Naive B cell (primary cell): ENCODE measurements at places on chromosomes 1 and 21. TPM values are rescaled to one million over a fixed set of nuclear protein-coding genes. Genes with fewer than 3 reads are reported as not detected.

DNA sequence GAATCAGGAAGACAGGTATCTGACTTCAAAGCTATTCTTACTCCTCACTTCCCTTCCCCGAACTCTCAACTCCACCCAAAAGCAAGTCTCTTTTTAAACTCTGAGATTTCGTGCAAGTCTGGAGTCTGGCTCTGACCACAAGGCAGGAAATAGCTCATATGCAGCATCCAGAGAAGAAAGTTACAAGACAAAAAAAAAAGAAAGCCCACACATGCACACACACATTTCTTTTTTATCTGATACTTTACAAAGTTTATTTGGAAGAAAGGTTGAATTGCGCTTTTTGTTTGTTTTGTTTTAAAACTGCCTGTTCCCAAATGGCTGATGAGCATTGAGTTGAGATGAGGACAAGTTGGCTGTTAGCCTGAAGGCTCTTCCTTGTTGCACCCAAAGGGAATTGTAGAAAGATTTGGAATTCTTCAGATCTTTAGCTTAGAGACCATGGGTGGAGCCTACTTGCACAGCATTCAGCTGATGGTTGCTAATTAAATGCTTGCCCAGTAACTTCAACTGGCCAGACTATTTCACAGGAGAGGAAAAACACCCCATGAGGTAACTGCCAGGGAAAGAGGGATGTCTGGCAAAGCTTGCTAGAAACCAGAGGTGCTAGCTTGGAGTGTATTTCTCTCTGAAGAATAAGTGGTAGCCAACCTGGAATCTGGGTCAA, 490.3 kb downstream of the TTLL7 start:
- H3K4me1 ChIP-seq = no peaks in the 10 kb centered on the region
- peak overlapping the region; percentile 74 for H3K4me3 ChIP-seq
- no peak overlapping the region for H3K27ac ChIP-seq
- no peaks in the 10 kb centered on the region for H3K36me3 ChIP-seq

DNA sequence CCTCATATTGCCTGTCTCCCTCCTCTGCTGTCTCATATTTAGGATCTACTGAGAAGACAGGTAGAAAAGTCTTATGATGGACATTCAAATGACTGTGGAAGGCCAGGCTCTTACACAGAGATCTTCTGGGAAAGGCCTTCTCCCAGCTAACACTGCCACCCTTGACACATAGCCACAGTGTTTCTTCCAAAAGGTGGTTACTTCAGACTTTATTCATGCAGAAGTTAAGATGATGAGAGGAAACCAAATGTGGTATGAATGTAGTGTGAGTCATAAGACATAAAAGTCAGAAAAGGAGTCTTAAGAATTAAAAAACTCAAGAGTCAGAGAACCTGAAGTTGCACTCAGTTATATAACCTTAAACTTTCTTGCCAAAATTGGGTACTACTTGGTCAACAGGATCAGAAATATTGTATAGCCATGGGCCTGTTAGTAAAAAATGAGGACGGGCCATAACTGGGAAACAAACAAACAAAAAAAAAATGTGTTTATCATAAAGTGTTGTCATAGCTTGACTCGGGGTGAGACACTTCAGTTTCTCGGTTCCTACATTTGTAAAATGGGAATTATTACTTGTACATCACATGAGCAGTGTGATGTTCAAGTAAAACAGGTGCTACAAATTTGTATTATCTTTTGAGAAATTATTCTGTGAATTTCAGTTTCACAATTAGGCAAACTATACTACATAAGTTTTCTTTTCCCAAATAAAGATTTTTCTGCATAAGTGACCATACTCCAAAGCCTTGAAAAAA, 1.2 kb upstream of the DENND1B start:
- H3K4me1 ChIP-seq = peaks cover 47% of the 10 kb centered on the region
- H3K27ac ChIP-seq = peak overlapping the region; percentile 82
- no peak for DNase-seq
- H3K27me3 ChIP-seq = no peaks in the 10 kb centered on the region
- H3K36me3 ChIP-seq = no peaks in the 10 kb centered on the region

- no peaks in the 10 kb centered on the region for H3K4me1 ChIP-seq
- H3K27ac ChIP-seq = no peak overlapping the region
- no peak overlapping the region for H3K4me3 ChIP-seq
- no peaks in the 10 kb centered on the region for H3K36me3 ChIP-seq
Observed at GRCh38 chr1:17599291-17599953, 59.9 kb downstream of the ARHGEF10L start.

DNA sequence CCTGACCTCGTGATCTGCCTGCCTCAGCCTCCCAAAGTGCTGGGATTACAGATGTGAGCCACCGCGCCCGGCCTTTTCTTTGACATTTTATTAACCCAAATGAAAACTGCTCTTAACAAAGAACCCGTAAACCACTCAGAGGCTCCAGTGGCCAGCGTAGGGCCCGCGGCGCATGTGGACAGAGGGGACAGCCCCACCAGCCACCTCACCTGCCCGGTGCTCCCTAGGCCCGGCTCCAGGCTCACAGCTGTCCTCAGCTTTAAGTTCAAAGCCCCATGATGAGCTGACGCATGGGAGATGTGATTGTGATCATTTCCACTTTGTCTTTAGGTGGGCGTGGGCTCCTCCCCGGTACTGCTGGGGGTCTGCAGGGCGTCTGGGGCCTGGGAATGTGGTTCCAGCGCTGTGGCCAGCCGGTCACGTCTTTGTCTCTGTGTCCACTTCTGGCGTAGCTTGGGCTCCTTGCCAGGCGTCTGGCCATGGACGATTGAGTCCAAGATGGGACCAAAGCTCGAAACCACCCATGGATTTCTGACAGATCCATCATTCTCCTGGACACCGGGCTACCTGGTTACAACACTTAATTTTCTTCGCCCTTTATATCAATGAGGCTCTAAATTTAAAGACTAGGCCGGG, 6.9 kb downstream of the PRKCZ start:
- no peak overlapping the region for H3K4me3 ChIP-seq
- peaks cover 10% of the 10 kb centered on the region for H3K4me1 ChIP-seq
- H3K36me3 ChIP-seq = no peaks in the 10 kb centered on the region
- DNase-seq = no peak

GRCh38 chr1:171910786-171911185, 69.5 kb downstream of the DNM3 start:
- no peak for DNase-seq
- H3K4me1 ChIP-seq = no peaks in the 10 kb centered on the region
- no peak overlapping the region for H3K27ac ChIP-seq
- H3K36me3 ChIP-seq = no peaks in the 10 kb centered on the region

DNA sequence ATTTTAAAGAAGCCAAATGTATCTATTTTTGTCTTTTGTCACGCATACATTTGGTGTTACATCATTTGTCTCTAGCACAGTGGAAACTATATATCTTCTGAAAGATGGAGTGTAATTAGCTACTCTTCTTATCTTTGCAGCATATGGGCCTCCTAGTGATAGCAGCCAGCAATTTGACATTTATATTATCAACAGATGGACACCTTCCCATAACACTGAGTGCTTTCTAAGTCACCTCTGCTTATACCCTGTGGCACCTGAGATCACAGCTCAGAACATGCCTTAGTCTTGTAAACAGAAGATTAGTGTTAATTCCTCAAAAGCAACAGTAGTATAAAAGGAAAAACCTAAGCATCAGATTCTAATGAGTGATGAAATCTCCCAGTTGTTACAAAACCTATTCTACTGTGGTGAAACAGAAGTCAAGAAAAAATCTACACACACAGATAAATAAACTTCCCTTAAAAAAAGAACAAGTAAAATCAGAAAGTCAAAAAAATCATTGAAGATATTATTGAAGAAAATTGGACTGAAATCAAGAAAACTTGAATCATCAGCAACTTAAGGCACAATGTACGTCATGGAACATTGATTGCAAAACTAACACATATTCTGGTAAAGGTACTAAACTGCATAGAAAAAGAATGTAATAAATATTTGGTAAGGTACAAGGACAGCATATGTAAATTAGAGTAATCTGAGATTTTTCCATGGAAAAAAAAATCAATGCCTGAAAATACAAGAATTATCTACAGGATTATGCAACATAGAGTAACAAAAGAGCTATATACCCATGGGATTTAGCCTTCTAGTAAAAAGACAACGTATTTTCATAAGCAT, 61.7 kb downstream of the KCNT2 start:
- H3K36me3 ChIP-seq = no peaks in the 10 kb centered on the region
- no peak for DNase-seq
- H3K27ac ChIP-seq = no peak overlapping the region
- no peaks in the 10 kb centered on the region for H3K27me3 ChIP-seq

DNA sequence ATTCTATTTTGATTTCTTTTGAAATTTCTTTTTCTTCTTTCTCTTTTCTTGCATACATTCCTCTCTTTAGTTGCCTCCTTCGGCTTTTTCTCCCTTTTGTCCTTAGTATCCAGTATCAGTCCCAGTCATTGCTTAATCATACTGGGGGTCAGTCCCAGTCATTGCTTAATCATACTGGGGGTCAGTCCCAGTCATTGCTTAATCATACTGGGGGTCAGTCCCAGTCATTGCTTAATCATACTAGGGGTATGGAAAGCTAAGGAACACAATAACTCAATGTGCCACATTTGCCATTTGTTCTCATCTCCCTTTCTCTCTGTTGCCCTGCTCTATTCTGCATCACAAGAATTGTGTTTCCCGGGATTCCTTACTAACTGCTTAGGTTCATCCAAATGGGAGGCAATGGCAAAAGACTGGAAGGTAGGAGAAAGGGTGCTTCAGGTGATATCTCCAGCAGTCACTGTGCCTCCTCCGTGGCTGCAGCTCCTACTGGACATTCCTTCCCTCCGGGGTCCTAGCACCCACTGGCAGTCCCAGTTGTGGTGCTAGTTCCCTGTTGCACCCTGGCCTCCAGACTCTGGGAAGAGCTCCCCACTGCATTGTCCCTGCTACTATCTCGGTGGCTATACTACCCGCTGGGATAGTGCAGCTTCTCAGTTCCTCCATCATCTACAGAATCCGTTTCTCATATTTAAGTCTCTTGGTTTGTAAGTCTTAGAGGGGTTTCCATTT, 32.6 kb upstream of the LAMC1 start:
- no peaks in the 10 kb centered on the region for H3K36me3 ChIP-seq
- H3K4me3 ChIP-seq = no peak overlapping the region
- H3K27me3 ChIP-seq = peaks cover 11% of the 10 kb centered on the region

- H3K36me3 ChIP-seq = no peaks in the 10 kb centered on the region
- no peak overlapping the region for H3K4me3 ChIP-seq
- H3K27me3 ChIP-seq = peaks cover 41% of the 10 kb centered on the region
- no peaks in the 10 kb centered on the region for H3K4me1 ChIP-seq
Observed at GRCh38 chr1:152906023-152906565, 2.3 kb upstream of the IVL start.

DNA sequence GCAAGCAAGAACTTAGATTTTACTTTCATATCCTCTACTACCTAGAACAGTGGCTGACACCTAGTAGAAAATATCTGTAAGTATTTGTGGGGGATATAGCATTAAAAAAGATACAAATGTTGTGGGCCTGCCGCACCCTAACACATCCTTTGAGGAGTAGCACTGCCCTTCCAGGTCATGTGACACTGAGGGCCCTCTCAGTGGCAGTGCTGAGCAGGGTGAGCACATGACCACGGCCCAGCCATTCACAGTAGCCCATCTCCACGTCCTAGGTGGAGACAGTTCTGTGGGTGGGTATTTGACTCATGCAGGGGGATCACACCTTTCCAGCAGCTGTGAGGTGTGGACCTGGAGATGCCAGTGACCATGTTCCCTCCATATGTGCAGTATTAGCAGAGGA, 108.9 kb downstream of the OMA1 start:
- H3K4me3 ChIP-seq = no peak overlapping the region
- H3K27ac ChIP-seq = no peak overlapping the region
- H3K27me3 ChIP-seq = no peaks in the 10 kb centered on the region
- no peaks in the 10 kb centered on the region for H3K36me3 ChIP-seq
- no peak for DNase-seq
- no peaks in the 10 kb centered on the region for H3K4me1 ChIP-seq

GRCh38 chr1:218415726-218416125, 70.6 kb downstream of the TGFB2 start:
- no peak overlapping the region for H3K27ac ChIP-seq
- H3K27me3 ChIP-seq = no peaks in the 10 kb centered on the region
- H3K4me3 ChIP-seq = no peak overlapping the region
- no peak for DNase-seq

DNA sequence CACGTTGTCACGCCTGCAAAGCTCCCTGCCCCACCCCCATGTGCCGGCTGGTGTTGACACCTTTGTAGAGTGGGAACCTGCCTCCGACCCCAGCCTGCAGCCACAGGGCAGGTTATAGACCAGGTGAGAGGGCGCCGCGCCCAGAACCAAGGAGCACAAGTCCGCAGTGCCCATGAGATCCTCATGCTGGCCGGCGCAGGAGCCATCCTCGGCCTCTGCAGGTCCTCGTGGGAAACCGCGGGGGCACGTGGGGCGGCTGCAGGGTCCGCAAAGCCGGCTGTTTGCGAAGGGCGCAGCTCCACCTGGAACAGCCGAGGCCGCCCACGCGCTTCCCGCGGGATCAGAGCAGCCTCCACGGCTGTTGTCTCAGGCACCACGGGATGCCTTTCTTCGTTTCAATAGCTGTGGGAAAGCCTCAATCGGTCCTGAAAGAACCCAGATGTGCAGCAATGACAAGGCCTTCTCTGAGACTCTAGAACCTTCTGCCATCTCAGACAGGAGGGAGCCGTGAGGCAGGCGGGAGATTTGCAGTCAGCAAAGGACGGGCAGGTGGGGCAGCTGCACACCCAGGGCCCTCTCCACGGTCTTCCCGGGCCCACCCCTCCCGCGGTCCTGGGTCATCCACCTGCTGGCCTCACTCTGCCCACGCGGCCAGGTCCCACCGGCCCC, 29.9 kb downstream of the POFUT2 start:
- no peaks in the 10 kb centered on the region for H3K36me3 ChIP-seq
- H3K27ac ChIP-seq = no peak overlapping the region
- peaks cover 15% of the 10 kb centered on the region for H3K27me3 ChIP-seq
- H3K4me3 ChIP-seq = no peak overlapping the region
- no peak for DNase-seq
- no peaks in the 10 kb centered on the region for H3K4me1 ChIP-seq

- H3K4me1 ChIP-seq = peaks cover 14% of the 10 kb centered on the region
- no peaks in the 10 kb centered on the region for H3K27me3 ChIP-seq
- DNase-seq = no peak
- no peak overlapping the region for H3K27ac ChIP-seq
- peaks cover 18% of the 10 kb centered on the region for H3K36me3 ChIP-seq
Observed at GRCh38 chr1:230237009-230237370, 170.0 kb downstream of the GALNT2 start.

DNA sequence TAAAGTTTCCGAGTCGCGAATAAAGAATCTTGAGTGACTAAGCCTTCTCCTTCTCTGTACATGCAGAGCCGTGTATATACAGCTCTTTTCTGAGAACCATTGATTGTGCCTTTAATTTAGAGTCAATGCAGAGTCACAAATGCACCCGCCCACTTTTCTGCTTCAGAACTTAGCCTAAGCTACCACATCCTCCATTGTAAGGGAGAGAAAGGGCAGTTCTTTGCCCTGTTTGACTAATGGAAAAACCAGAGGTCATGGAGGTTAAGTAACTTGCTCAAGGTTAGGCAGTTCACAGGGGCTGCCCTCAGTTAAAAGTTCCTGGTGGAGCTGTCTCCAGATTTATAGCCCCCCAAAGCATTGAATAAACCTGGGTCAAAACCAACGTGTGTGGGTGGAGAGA, 139.6 kb downstream of the TOMM20 start:
- H3K36me3 ChIP-seq = no peaks in the 10 kb centered on the region
- H3K4me3 ChIP-seq = no peak overlapping the region
- peaks cover 32% of the 10 kb centered on the region for H3K4me1 ChIP-seq
- H3K27ac ChIP-seq = no peak overlapping the region
- no peak for DNase-seq
- H3K27me3 ChIP-seq = no peaks in the 10 kb centered on the region

Gene SAMSN1
- 5.7 TPM for polyA plus RNA-seq

Gene ACTA1
- polyA plus RNA-seq = not detected

Gene IVL
- not detected for polyA plus RNA-seq
